HS-27A (cell line): ENCODE measurements at places on chromosomes 4 and X.

DNA sequence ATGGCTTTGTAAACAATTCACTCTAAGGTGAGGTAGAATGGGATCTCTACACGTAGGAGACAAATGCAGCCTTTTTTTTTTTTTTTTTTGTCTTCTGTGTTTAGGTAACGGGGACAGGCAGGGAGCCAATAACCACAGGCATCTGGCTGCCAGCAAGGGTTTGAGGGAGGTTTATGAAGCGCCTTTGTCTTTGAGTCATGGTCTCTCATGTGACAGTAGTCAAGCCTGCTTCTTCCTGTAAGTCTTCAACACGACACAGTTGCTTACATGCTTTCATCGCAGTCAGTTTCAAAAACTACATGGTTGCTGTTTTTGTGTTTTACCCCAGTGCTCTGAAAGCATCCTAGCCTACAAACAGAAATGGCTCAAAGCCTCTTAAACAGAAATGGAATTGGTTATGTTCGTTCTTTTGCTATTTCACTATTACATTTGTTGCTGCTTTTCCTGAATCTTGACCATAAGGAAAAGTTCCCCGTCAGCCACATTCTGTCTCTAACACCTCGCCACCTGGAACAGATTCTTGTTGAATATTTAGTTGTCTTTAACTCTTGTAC, 127.8 kb upstream of the METTL14 start:
- DNase-seq, result no peak

- DNase-seq, result no peak
Measured at GRCh38 chrX:323721-324628, 5.4 kb upstream of the GTPBP6 start.

DNA sequence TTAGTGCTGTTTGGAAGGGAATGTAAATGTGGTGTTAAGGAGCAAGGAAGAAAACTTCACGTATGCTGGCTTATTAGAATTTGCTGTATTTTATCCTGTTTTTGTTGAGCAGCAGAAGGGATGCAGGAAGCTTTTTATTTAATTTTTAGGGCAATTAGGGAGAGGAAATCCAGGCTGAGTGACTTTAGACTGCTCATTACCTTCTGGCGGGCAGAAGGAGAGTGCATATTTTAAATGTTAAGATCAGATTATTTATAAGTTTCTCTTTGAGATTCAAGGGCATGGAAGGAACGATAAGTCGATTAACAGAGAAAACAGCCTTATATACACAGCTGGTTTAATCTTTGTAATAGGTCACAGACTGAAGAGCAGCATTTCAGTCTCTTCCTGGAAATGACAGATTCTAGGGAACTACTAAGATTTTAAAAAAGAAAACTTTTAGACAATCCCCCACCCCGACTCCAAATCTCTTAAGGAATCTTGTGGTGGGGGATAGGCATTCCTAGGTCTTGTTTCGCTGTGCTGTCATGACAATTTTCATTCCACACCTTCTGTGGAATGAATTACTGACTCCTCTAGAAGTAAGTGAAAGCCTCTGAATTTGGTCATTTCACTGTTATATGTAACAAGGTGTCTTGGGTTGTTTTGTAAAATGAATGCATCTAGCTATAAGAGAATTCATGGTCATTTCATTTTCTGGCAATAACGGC, 402.5 kb downstream of the RAPGEF2 start:
- no peak for DNase-seq

DNA sequence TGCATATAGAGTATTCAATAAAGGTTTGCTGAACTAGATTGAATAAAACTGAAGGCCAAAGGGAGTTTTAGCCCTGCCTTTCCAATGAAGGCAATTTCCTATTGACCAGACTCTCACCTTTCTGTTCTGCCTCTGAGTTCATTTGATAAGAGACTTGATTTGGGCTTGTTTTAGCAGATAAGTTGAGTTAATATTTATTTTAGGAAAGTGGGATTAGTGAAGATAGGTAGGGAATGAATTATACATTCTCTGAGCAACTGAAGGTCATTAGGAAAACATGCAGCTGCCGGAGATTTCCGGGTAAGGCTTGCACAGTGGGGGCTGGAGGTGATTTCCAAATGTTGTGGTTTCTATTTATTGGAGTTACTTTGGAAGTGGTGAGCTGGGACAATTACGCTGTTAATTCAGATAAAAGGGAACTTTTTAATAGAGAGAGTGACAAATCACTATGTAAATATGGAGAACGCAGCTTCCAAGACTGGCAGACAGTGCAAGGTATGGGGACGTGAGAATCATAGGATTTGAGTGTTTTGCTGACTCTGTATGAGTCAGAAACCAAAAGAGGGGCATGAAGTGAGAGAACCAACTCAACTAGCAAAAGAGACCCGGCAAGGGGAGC, 553.6 kb upstream of the BOD1L1 start:
- DNase-seq, result no peak

- DNase-seq, result peak; percentile 41
Measured at GRCh38 chr4:54553001-54553400, 104.8 kb upstream of the KIT start.

DNA sequence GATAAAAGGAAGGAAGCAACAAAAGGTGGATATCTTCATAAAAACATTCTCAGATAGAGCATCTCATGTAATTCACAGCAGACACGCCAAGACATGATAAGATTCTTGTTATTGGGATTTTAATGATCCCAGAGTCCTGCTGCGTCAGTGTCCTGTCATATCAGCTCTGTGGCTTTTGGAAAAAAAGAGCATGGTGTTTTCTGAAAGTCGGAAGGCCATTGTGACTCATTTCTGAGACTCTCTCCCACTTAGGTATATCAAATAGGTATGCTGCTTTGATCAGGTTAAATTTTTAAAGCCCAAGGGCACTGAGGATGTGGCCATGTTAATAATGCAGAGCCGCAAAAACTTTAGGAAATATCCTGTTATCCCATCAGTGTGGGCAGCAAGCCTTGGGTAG, 481.0 kb downstream of the KCNIP4 start:
- DNase-seq, result no peak

DNA sequence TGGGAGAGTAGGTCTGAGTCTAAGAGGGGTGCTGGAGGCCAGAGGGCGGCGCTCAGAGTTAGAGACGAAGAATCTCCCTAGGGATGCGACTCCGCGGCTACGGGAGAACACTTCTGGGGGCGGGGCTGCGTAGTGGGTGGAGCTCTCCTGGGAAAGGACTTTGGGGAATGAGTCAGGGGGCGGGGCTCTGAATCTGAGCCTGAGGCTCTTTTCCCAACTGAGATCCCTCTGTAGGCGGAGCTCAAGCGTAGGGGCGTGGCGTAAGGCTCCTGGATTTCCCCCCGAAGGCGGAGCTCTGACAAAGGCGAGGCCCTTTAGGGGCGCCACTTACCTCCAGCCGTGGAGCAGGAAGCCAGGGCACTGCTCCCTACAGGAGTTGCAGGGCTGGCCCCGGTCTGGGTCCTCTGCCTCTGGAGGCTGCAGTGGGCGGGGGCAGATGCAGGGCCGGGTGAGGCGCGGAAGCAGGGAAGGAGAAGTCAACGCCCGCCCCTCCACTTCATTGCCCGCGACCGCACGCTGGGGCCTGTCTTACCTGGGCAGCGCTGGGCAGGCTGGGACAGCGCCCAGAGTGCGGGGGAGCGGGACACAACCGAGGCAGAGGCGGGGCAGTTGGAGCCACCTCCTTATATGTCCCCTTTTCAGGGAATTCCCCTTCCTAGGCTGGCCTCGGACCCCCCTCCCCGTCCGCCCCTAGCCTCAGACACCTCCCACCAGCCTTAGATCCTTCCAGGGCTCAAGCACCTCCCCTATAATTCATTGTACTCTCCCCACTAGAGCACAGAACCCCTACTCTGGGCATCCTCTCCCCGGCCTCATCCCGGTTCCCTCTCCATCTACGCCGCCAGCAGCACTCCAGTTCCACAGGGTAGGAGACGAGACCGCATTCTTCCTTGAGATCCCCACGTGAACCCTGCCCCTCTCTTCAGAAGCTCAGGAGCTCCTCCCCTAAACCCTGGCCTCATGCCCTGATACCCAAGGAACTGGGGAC, 1.6 kb downstream of the PRICKLE3 start:
- DNase-seq, result peak; percentile 58

GRCh38 chr4:77959566-77960338, 97.1 kb downstream of the MRPL1 start:
- DNase-seq, result peak; percentile 8
